GM18507 (cell line): ENCODE measurements at places on chromosomes 12 and 14.

DNA sequence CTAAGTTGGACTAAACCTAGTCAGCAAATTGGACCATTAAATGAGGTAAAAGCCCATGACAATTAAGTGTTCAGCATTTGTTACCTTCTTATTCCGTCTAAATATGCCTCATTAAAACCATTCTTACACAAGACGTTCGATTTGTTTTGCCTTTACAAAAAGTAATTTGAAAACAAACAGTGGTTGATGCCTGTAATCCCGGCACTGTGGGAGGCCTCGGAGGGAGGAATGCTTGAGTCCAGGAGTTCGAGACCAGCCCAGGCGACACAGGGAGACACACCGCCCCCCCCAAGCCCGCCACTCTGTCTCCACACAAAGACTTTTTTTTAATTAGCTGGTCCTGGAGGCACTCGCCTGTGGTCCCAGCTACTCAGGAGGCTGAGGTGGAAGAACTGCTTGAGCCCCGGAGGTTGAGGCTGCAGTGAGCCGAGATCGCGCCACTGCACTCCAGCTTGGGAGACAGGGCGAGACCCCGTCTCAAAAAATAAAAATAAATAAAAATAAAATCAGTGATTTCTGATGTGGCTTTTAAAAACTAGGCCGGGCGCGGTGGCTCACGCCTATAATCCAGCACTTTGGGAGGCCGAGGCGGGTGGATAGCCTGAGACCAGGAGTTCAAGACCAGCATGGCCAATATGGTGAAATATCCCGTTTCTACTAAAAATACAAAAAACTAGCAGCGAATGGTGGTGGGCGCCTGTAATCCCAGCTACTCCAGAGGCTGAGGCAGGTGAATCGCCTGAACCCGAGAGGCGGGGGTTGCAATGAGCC, 856 bp upstream of the EIF4B start:
- no peak for DNase-seq

DNA sequence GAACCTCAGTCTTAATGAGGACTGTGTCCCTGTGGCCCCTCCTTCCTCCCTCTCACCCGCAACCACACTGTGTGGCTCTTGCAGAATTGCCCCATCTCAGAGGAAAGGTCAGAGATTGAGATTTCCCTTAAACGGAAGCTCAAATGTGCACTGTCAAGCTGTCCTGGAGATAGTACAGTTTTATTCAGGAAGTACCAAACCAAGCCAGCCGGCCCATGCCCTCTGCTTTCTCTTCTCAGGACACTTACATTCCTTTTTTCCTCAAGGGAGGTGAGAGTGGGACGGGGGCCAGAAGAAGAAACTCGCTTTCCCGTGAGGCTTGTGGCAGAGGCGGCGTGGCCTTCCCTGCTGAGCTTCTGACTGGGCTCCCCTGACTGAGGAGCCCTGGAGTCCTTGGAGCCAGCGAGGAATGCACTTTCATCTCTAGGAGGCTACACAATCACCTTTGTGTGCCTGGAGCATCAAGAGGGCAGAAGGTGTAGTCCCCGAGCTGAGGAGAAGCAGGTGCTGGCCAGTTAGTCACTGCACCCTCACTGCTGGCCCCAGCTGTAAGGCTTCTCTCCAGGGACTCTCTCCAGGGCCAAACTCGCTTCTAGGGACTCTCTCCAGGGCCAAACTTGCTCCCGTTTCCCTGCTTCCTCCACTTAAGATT, 24.1 kb upstream of the ATP2A2 start:
- DNase-seq = no peak

GRCh38 chr14:69181491-69181890, 9.8 kb upstream of the EXD2 start:
- no peak for DNase-seq

DNA sequence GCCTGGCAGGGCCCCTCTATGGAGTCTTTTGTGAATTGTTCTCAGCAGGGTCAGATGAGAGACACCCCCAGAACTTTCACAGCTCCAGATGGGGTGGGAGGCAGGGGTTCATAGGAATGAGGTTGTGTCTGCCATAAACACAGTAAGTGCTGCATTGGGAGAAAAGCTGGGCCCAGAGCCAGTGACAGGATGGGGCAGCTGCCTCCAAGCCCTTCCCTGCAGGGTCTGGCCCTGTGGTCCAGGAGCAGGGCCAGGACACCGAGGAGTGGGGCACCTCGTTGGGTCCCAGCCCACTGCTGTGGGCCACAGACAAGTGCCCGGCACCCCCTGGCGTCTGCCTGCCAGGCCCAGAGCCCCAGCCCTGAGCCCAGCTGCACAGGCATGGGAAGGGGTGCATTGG, 13.3 kb downstream of the INF2 start:
- DNase-seq = no peak

DNA sequence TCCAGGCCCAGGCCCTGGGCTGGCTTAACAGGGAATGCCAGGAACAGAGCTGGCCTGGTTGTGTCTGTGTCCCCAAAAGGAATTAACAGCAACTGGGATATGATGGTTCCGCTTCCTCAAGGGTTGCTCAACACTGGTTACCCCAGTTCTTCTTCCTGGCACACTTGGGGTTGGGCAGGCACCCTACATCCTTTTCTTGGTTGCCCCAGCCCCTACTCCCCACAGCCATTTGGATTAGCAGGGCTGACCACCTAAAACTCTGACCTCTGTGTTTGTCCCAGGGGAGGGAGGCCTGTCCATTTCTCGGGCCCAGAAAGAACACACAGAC, 30.8 kb downstream of the NCKAP5L start:
- no peak for DNase-seq

DNA sequence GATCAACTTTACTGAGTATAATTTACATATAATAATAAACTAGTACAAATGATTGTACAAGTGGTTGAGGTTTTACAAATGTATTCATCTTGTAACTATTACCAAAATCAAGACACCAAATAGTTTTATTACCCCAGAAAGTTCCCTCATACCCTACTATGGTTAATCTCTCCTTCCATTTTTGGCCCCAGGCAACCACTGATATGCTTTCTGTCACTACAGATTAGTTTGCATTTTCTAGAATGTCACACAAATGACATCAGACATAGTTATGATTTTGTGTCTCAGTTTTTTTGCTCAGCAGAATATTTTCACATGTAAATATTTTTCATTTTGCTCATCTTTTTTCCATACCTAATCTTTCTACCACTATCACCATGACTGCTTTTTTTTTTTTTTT, 49.1 kb downstream of the TMX1 start:
- no peak for DNase-seq

DNA sequence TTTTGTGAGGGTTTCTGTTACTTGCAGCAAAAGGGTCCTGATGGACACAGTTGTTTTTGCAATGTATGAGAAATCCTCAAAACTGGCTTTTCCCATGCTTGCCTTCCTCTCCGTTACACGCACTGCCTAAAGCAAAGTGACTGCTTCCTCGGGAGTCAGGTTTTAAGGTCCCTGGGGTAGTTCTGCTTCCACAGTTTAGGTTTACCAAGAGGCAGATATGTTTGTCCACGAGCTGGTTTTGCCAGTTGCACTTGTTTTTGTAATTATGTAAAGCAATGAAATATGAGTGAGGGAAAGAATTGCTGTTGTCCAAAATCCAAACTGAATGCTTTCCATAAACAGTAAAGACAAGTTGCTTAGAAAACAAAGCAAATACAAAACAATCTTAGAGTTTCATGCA, 290.7 kb upstream of the AMIGO2 start:
- no peak for DNase-seq

GRCh38 chr12:25121916-25122315, 73.0 kb downstream of the DNAI7 start:
- DNase-seq = no peak

GRCh38 chr12:25716842-25717241, 163.8 kb upstream of the LMNTD1 start:
- DNase-seq = no peak

DNA sequence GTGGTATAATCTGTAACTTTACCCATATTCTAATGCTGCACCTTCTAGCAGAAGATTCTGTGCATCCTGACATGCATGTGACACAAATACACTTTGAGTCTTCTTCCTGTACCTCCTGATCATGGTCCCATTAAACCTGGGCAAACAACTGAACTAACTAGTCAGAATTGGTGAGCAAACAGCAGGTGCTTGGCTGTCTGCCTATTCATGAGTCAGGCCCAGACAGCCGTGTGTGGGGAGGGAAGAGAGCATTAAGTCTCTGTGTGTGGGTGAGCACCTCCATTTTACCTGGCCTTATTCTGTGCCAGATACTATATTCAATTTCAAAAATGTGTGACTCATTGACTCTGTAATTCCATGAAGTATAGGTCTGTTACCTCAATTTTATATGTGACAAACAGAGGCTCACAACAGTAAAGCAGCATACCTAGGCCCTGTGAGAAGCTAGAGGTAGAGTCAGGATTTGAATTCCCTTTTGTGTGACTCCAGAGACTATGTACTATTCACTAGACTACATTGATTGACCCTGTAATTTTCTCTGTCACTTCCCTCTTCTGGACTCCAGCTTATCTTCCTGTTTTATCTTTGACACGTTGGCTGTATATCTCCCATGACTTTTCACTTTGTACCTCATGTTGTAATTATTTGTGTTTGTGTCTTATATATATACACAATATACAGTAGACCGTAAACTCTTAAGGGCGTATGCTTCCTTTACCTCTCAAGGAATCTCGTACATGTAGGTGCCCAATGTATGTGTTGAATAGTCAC, 32.2 kb downstream of the SUSD6 start:
- no peak for DNase-seq

GRCh38 chr12:120799243-120800045, 73.8 kb downstream of the ACADS start:
- no peak for DNase-seq

DNA sequence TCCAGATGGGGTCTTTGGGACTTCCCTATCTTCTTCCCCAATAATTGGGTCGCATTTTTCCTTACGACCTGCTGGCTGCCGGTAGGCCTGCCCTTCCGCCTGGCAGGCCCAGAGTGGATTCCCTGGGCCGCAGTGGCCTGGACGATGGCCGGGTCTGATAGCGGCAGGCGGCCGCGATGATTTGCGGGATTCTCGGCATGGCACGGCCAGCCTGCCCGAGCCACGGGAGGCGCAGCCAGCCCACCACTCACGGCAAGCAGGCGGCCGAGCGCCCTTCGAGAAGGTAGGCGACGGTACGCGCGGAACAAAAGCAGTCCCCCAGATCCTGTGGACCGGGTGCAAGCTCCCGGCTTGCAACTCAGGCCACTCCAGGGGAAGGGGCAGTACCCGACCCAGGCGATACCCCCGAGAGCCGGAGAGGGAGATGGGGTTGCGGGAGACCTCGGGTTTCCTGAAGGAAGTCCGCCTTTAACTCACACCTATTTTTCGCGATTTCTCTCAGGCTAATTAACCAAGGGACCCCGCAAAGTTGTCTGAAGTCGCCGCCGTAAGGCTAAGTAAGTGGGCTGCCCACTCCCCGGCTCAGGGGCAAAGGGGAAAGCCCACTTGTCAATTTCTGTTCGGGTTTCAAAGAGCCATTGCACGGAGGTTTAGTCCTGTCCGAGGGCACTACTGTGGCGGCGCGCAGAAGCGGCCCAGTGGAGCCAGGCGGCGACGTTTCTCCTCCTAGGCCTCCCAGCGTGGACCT, 1.4 kb upstream of the GSC start:
- no peak for DNase-seq

- DNase-seq = no peak
These were observed 566.1 kb upstream of the MIS18BP1 start for GRCh38 chr14:45819107-45819506.

- DNase-seq = no peak
These were observed 883 bp upstream of the TBC1D15 start for GRCh38 chr12:71838676-71839075.

- no peak for DNase-seq
These were observed 493.1 kb downstream of the BCAT1 start for GRCh38 chr12:24455811-24456210.

- DNase-seq = no peak
These were observed 95.7 kb upstream of the ESRRB start for GRCh38 chr14:76280221-76280620.

- no peak for DNase-seq
These were observed 81.1 kb downstream of the SMOC1 start for GRCh38 chr14:69960296-69960695.

GRCh38 chr12:93245543-93245942, 132.2 kb upstream of the NUDT4 start:
- peak; percentile 25 for DNase-seq
